ENCODE measurements at places on chromosomes 11 and 22. TPM values are rescaled to one million over a fixed set of nuclear protein-coding genes. Genes with fewer than 3 reads are reported as not detected.

- peaks cover 8% of the 10 kb centered on the region for H3K27me3 ChIP-seq
- peak within 1 kb of the TSS; percentile 64 for H3K4me3 ChIP-seq
Observed at GRCh38 chr22:24592851-24593558, at the start of gene LRRC75B. Gene LRRC75B (minus strand): TSS chr22:24593073. CDS start chr22:24593039, 34 bp downstream.

DNA sequence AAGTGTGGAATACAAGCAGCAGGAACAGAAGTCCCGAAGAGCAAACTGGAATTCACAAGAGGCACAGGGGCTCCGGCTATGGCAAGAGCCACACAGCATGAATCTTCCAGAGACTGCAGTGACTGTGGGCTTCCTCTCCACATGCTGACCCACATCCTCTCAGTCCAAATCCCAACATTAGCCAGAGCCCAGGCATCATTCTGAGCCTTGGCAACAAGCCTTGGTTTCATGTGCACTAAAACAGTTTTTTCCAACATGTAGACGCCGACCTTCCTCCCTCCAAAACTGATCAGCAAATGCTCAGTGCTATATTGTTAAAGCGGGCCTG, 91.7 kb upstream of the CSNK2A3 start:
- H3K36me3 ChIP-seq: no peaks in the 10 kb centered on the region
- H3K27me3 ChIP-seq: peaks cover 4% of the 10 kb centered on the region
- no peaks in the 10 kb centered on the region for H3K4me1 ChIP-seq
- no peak overlapping the region for H3K27ac ChIP-seq

DNA sequence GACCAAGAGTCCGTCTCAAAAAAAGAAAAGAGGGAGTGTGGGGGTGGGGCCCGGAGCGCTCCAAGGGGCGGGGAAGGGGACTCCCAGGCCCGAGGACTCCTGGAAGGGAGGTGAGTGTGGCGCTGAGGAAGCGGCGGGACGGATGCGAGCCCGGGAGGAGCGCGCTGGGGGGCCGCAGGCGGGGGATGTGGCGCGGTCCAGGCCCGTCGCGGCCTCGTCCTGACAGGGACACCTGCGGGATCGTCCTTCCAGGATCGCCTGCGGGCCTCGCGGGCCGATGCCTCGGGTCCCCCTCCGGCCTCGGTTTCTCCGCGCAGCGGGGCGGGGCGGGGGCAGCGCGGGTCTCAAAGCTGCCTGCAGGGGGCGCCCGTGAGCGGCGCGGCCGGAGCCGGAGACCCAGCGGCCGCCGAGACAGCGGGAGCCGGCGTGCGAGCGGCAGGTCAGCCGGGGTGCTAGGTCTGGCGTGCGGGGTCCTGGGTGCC, 3.8 kb upstream of the ADORA2A start:
- H3K4me1 ChIP-seq: peaks cover 25% of the 10 kb centered on the region
- H3K36me3 ChIP-seq: peaks cover 7% of the 10 kb centered on the region
- H3K4me3 ChIP-seq: peak overlapping the region; percentile 94
- DNase-seq: peak; percentile 81

GRCh38 chr11:61955422-61956135, 5.4 kb downstream of the BEST1 start:
- no peaks in the 10 kb centered on the region for H3K36me3 ChIP-seq
- DNase-seq: peak; percentile 66
- H3K4me3 ChIP-seq: no peak overlapping the region
- H3K27ac ChIP-seq: no peak overlapping the region
- peaks cover 17% of the 10 kb centered on the region for H3K27me3 ChIP-seq
- H3K4me1 ChIP-seq: peaks cover 5% of the 10 kb centered on the region

- peaks cover 3% of the 10 kb centered on the region for H3K4me1 ChIP-seq
- no peak overlapping the region for H3K4me3 ChIP-seq
- H3K36me3 ChIP-seq: no peaks in the 10 kb centered on the region
- no peaks in the 10 kb centered on the region for H3K27me3 ChIP-seq
Observed at GRCh38 chr22:19215360-19215759, 36.8 kb upstream of the SLC25A1 start.

- peaks cover 13% of the 10 kb centered on the region for H3K4me1 ChIP-seq
Observed at GRCh38 chr11:75582895-75583717, 21.1 kb downstream of the SERPINH1 start.

GRCh38 chr22:42061041-42061440, 9.6 kb downstream of the NAGA start:
- no peak overlapping the region for H3K27ac ChIP-seq
- no peak overlapping the region for H3K4me3 ChIP-seq
- H3K27me3 ChIP-seq: no peaks in the 10 kb centered on the region
- H3K4me1 ChIP-seq: no peaks in the 10 kb centered on the region
- peaks cover 60% of the 10 kb centered on the region for H3K36me3 ChIP-seq

DNA sequence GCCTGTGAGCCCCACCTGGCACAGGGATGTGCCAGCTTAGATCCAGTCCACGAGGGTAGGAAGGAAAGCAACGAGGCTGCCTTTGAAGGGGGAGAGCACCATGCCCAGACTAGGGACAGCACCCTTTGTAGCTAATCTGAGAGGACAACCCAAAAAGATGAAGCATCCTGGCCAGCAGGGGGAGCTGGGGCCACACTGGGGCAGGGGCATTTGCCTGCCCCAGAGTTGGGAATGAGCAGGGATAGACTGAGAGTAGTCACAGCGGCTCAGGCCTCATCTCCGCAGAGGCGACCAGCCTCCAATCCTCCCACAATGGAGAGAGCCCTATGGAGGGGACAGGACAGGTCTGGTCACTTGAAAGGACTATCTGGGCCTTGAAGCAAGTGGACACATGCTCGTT, 16.4 kb downstream of the LMO1 start:
- H3K4me1 ChIP-seq: no peaks in the 10 kb centered on the region
- peaks cover 4% of the 10 kb centered on the region for H3K27me3 ChIP-seq
- no peak overlapping the region for H3K27ac ChIP-seq
- H3K4me3 ChIP-seq: no peak overlapping the region

- H3K4me3 ChIP-seq: no peak overlapping the region
- no peak for DNase-seq
- no peak overlapping the region for H3K27ac ChIP-seq
- peaks cover 9% of the 10 kb centered on the region for H3K4me1 ChIP-seq
- H3K27me3 ChIP-seq: no peaks in the 10 kb centered on the region
- H3K36me3 ChIP-seq: peaks cover 23% of the 10 kb centered on the region
Observed at GRCh38 chr22:28714043-28714628, 27.5 kb downstream of the CHEK2 start.

GRCh38 chr11:47109727-47110246, 66.9 kb downstream of the ARFGAP2 start:
- H3K27ac ChIP-seq: no peak overlapping the region
- DNase-seq: no peak
- H3K36me3 ChIP-seq: no peaks in the 10 kb centered on the region
- H3K4me3 ChIP-seq: no peak overlapping the region

- no peak for DNase-seq
- no peak overlapping the region for H3K27ac ChIP-seq
- H3K4me3 ChIP-seq: no peak overlapping the region
- peaks cover 1% of the 10 kb centered on the region for H3K27me3 ChIP-seq
- no peaks in the 10 kb centered on the region for H3K36me3 ChIP-seq
- H3K4me1 ChIP-seq: no peaks in the 10 kb centered on the region
Observed at GRCh38 chr22:46469711-46470110, 67.7 kb downstream of the CELSR1 start.

DNA sequence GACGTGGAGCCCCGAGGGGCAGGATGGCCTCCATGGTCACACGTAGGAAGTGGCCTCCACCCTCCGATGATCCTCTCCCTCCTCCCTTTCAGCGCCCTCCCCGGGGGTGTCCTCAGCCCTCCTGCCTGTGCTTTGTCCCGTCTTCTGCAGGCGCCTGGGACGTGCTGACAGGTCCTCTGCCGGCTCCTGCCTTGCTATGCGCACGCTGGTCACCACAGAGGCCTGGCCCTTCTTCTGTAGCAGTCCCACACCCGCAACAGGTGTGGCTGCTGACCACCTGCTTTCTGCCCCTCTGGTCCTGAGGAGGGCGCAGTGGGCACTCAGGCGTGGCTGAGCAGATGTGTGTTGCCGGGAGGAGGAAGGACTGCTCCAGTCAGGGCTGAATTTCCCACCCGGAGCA, 27.7 kb upstream of the PPP6R3 start:
- H3K27me3 ChIP-seq: no peaks in the 10 kb centered on the region
- no peak overlapping the region for H3K4me3 ChIP-seq
- no peak for DNase-seq
- no peaks in the 10 kb centered on the region for H3K4me1 ChIP-seq

DNA sequence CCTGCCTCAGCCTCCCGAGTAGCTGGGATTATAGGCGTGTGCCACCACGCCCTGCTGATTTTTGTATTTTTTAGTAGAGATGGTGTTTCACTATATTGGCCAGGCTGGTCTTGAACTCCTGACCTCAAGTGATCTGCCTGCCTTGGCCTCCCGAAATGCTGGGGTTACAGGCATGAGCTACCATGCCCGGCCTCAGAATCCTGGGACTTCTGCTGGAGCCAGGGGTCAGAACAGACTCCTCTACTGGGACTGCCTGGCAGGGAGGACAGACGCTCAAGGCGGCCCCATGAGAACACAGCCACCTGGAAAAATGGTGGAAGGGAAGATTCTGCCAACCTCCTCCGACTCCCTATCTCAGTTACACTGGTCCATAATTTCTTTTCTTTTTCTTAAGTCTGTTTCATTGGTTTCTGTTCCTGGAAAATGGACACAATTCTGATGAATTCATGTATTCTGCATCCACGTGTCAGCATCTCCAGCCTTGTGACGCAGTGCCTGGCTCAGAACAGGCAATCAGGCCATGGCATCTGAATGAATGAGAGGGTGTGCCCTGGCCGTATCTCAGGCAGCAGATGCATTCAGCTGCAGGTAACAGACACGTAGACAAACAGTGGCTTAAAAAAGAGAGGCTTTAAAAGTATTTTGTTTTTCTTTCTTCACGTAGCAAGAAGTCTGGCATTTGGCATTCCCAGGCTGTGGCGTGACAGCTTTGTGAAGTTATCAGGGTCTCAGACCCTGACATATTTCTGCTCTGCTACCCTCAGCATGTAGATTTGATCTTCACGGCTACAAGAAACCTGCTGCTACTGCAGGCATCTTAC, 4.8 kb downstream of the SMIM38 start:
- H3K36me3 ChIP-seq: no peaks in the 10 kb centered on the region
- DNase-seq: no peak
- H3K27me3 ChIP-seq: no peaks in the 10 kb centered on the region
- no peak overlapping the region for H3K4me3 ChIP-seq
- H3K4me1 ChIP-seq: peaks cover 6% of the 10 kb centered on the region

DNA sequence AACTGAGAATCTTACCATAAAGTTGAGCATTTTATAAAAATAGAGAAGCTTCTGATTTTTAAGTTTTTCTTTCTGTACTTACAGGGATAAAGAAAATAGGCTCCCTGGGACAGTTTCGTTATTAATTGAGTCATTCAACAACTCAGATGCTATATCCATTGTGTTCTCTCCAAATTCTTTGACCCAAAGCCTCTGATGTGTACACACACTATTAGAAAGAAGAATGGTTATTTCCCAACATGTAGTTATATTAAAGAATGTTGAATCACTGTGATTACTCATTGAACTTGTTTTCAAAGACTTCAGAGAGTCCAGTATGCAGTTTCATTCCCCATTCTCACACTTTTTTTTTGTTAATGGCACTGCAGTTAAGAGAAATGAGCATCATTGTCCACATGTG, 734.3 kb upstream of the ARHGAP42 start:
- no peak overlapping the region for H3K27ac ChIP-seq
- no peaks in the 10 kb centered on the region for H3K27me3 ChIP-seq
- no peaks in the 10 kb centered on the region for H3K36me3 ChIP-seq
- no peak for DNase-seq
- H3K4me1 ChIP-seq: no peaks in the 10 kb centered on the region
- no peak overlapping the region for H3K4me3 ChIP-seq

DNA sequence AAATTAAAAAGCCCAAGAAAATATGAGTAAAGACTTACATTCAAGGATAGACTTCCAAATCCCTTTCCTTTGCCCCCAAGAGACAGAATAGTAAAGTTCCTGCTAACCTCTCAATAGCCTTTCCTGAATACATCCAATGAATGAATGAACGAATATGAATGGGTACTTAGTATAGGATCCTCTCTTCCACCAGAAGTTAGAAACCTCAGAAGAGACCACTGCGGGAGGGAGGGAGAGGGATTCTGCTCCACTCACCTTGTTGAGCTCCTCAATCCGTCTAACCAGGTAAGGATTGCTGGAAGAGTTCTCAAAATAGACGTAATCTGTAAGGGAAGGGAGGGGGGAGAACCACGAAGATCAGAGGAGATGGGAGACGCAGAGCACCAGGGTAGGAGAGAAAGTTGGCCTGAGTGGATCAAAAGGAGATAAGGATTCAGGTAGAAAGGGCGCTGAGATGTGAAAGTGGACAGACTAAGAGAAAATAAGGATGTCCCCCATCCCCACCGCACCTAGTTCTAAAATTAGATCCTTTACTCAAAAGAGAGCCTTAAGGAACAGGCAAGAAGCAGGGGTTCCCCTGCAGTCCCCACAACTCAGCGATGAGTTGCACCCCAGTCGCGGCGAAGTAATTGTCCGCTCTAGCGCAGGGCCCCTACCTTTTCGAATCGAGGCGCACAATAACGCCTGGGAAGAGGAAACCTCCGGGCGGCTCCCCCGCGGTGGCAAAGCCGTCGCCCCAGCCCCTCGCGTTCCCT, 1.1 kb downstream of the MTA2 start:
- H3K4me3 ChIP-seq: peak overlapping the region; percentile 91
- peak overlapping the region; percentile 96 for H3K27ac ChIP-seq
- peaks cover 73% of the 10 kb centered on the region for H3K36me3 ChIP-seq
- DNase-seq: peak; percentile 60
- peaks cover 48% of the 10 kb centered on the region for H3K4me1 ChIP-seq
- H3K27me3 ChIP-seq: no peaks in the 10 kb centered on the region

GRCh38 chr11:105838668-105839384, 183.2 kb downstream of the MSANTD4 start:
- no peaks in the 10 kb centered on the region for H3K27me3 ChIP-seq
- no peak overlapping the region for H3K4me3 ChIP-seq
- DNase-seq: no peak
- H3K4me1 ChIP-seq: no peaks in the 10 kb centered on the region
- no peaks in the 10 kb centered on the region for H3K36me3 ChIP-seq
- no peak overlapping the region for H3K27ac ChIP-seq

DNA sequence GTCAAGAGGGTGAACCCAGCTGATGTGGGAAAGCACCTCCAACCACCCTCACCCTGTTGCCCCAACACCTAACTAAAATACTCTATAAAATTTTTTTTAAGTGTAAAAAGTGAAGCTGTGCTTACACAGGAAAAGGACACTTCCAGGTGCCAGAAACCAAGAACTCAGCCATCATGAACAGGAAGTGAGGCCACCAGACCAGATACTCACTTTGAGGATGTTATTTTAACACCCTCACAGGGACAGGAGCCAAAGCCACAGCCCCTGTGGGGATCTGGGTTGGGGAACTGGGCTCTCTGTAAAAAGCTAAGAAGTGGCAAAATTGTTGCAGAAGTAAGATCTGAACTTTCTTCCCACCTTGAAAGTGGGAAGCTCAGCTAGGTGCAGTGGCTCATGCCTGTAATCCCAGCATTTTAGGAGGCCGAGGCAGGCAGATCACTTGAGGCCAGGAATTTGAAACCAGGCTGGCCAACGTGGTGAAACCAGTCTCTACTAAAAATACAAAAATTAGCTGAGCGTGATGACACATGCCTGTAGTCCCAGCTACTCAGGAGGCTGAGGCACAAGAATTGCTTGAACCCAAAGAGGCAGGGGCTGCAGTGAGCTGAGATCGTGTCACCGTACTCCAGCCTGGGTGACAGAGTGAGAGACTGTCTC, 3.8 kb downstream of the RSPH14 start:
- peaks cover 47% of the 10 kb centered on the region for H3K4me1 ChIP-seq
- no peaks in the 10 kb centered on the region for H3K27me3 ChIP-seq
- H3K36me3 ChIP-seq: no peaks in the 10 kb centered on the region
- peak overlapping the region; percentile 87 for H3K27ac ChIP-seq

The PTPRJ gene
- total RNA-seq: 21.3 TPM

The CHRM1 gene
- total RNA-seq: not detected

The MMP27 gene
- total RNA-seq: not detected

The LMO2 gene
- not detected for total RNA-seq

The CACNA1I gene
- 0.39 TPM for total RNA-seq

The SLC22A9 gene
- total RNA-seq: not detected

The SMTN gene
- total RNA-seq: 40.1 TPM

The CREB3L1 gene
- 0.19 TPM for total RNA-seq

The NNMT gene
- total RNA-seq: not detected

The TENM4 gene
- not detected for total RNA-seq
